ENCODE measurements at places on chromosomes 16 and 17.

GRCh38 chr16:49439676-49440075, 66.1 kb downstream of the C16orf78 start:
- peak; percentile 20 for DNase-seq

- DNase-seq, result no peak
These were observed 17.4 kb downstream of the CD300LG start for GRCh38 chr17:43864161-43864984.

- no peak for DNase-seq
These were observed 4.7 kb upstream of the SLC13A2 start for GRCh38 chr17:28468781-28469180.

DNA sequence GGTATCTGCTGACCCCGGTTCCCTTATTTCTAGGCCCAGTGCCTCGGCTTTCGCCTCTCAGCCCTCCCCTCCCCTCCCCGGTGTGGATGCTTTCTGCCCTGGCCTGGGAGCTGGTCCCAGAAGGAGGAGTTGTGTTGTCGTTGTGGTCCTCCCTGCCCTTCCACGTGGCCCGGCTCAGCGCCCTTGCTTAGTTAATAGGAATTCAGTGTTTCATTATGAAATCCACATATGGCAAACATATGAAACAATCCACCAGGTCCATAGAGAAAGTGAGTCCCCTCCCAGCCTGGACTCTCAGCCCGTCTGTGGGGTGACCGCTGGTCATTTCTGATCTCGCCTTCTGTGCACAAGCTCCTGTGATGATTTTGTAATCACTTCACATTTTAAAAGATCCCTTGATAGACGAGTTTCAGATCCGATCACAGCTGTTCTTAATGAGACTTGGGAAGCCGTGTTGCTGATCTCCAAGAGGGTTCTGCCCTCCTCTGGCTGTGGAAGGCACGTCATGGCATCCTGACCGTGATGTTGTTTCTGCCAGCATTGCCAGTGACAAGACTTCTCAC, 112.1 kb downstream of the BANP start:
- peak; percentile 48 for DNase-seq

- DNase-seq, result no peak
These were observed 47.5 kb downstream of the RNF213 start for GRCh38 chr17:80307994-80308691.

GRCh38 chr16:58487566-58488351, 12.2 kb upstream of the NDRG4 start:
- peak; percentile 80 for DNase-seq

- no peak for DNase-seq
These were observed 59.5 kb downstream of the CCDC182 start for GRCh38 chr17:57685499-57686132.

- no peak for DNase-seq
These were observed 541 bp downstream of the GPT2 start for GRCh38 chr16:46884513-46885293.

DNA sequence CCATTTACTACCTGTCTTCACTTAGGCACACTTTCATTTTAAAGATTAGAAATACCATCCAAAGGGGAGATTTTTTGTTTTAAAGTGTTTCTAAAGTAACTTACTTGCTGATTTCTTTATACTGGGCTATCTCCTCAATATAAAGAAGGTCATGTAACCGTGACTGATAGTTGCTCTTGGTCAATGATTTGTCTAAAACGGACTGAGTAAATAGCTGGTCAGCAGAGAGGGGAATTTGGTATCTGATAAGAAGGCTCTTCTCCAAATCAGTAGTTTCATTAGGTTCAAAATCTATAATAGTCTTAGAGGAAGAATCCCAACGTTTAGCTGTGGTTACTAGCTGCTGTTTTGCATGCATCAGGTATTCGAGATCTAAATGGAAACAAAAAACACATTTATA, 66.4 kb downstream of the HELZ start:
- no peak for DNase-seq

GRCh38 chr16:89593841-89594240, 18.3 kb downstream of the CPNE7 start:
- DNase-seq, result peak; percentile 47
